ENCODE measurements at places on chromosomes 2 and 18. TPM values are rescaled to one million over a fixed set of nuclear protein-coding genes. Genes with fewer than 3 reads are reported as not detected.

SKOR2 gene
- polyA plus RNA-seq: not detected

HOXD10 gene
- polyA plus RNA-seq: not detected

PKP4 gene
- polyA plus RNA-seq: 0.47 TPM

TRABD2A gene
- not detected for polyA plus RNA-seq

- no peaks in the 10 kb centered on the region for H3K4me1 ChIP-seq
- no peak for DNase-seq
- H3K36me3 ChIP-seq: no peaks in the 10 kb centered on the region
- no peak overlapping the region for H3K27ac ChIP-seq
- no peaks in the 10 kb centered on the region for H3K27me3 ChIP-seq
Observed at GRCh38 chr2:96687711-96688640, 45.4 kb downstream of the FER1L5 start.

- DNase-seq: no peak
- H3K36me3 ChIP-seq: no peaks in the 10 kb centered on the region
Observed at GRCh38 chr2:234997389-234997788, 45.6 kb downstream of the SH3BP4 start.

DNA sequence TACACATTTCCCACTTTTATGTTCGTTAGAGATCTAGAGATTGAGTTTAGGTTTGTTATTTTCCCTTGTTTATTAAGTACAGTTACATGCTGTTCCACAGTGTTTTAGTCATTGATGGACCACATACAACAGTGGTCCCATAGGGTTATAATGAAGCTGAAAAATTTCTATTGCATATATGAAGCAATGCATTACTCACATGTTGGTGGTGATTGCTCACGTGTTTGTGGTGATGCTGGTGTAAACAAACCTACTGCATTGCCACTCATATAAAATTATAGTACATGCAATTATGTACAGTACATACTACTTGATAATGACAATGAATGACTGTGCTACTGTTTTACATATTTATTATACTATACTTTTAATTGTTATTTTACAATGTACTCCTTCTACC, 51.0 kb upstream of the NXPH2 start:
- H3K4me3 ChIP-seq: no peak overlapping the region
- no peak overlapping the region for H3K27ac ChIP-seq
- H3K27me3 ChIP-seq: no peaks in the 10 kb centered on the region
- H3K4me1 ChIP-seq: no peaks in the 10 kb centered on the region
- DNase-seq: no peak
- H3K36me3 ChIP-seq: no peaks in the 10 kb centered on the region

GRCh38 chr2:181581534-181581933, 75.4 kb downstream of the CERKL start:
- peaks cover 17% of the 10 kb centered on the region for H3K27me3 ChIP-seq
- no peak overlapping the region for H3K4me3 ChIP-seq
- DNase-seq: no peak
- H3K27ac ChIP-seq: no peak overlapping the region
- H3K36me3 ChIP-seq: no peaks in the 10 kb centered on the region

DNA sequence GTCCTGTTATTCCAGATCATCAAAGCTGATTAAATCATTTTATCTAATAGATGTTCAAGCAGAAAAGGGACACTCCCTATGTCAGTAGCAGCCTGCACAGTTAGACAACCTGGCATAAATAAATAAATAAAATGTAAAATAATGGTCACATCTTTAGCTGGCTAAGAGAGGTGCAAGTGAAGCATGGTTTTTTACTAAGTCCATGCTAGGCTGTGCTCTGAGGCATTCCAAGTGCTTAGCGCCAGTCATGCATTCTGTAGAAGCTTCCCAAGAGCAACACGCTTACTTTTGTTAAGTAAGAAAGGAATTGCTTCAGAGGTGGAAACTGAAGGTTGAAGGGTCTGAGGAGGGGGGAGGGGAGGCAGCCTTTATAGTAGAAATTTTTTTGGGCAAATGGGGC, 351.2 kb downstream of the CDH2 start:
- no peak overlapping the region for H3K27ac ChIP-seq
- no peaks in the 10 kb centered on the region for H3K4me1 ChIP-seq
- no peaks in the 10 kb centered on the region for H3K36me3 ChIP-seq
- peaks cover 4% of the 10 kb centered on the region for H3K27me3 ChIP-seq

GRCh38 chr2:11097038-11097720, 58.1 kb upstream of the SLC66A3 start:
- H3K36me3 ChIP-seq: no peaks in the 10 kb centered on the region
- no peak for DNase-seq
- H3K4me3 ChIP-seq: no peak overlapping the region

DNA sequence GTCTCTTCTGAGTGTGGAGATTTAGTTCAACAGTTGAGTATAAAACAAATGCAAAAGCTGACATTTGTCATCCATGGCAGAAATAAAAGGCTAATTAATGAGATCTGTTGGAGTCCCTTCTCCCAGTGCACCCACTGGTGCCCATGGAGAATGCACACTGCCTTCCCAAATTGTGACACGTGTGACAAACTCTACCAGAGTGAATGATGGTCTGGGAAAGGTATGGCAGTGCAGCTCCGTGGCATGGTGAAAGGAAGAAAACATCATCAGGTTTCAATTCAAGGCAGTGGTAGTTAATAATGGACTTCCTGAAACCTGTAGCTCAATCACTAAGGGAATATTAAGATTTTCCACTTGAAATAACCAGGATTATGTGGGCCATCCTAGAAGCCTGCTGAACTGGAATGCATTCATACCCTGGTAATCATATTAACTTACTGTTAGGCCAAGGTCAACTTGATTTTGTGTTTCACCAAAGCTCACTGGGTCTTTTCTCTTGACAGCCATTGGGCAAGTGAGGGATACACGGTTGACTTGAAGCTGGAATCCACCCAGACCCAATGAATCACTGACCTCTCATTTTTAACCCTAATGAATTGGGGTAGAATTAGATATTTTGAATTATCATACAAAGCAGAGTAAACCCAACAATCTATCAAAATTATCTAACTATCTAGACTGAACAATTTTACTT, 167.6 kb downstream of the AFF3 start:
- H3K36me3 ChIP-seq: no peaks in the 10 kb centered on the region
- H3K27ac ChIP-seq: no peak overlapping the region
- no peaks in the 10 kb centered on the region for H3K27me3 ChIP-seq
- DNase-seq: no peak
- H3K4me3 ChIP-seq: no peak overlapping the region

GRCh38 chr2:63851691-63852311, 10.1 kb downstream of the UGP2 start:
- DNase-seq: no peak
- H3K27ac ChIP-seq: peak overlapping the region; percentile 32
- H3K4me3 ChIP-seq: no peak overlapping the region

- DNase-seq: no peak
- H3K4me3 ChIP-seq: no peak overlapping the region
- H3K36me3 ChIP-seq: no peaks in the 10 kb centered on the region
- no peak overlapping the region for H3K27ac ChIP-seq
- no peaks in the 10 kb centered on the region for H3K27me3 ChIP-seq
- no peaks in the 10 kb centered on the region for H3K4me1 ChIP-seq
Observed at GRCh38 chr2:145692971-145693478, 1173.1 kb upstream of the ZEB2 start.

DNA sequence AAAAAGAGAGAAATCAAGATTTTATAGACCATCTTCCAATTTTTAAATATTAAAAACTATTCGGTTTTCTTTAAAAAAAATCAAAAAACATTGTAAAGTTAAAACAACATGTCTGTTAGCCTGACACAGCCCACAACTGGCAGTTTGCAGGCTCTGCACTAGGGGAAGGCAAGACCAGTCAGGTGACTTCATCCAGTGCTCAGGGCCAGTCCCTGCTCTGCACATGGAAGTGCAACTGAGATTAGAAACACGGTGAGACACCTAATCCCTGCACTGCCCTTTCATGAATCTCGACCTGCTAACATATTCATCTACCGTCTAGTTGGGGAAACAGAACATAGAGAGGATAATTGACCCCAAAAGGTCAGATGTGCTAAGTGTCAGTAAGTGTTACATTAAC, 135.2 kb downstream of the BARD1 start:
- H3K27me3 ChIP-seq: peaks cover 5% of the 10 kb centered on the region
- H3K4me1 ChIP-seq: no peaks in the 10 kb centered on the region
- H3K27ac ChIP-seq: no peak overlapping the region
- H3K4me3 ChIP-seq: no peak overlapping the region
- DNase-seq: no peak
- H3K36me3 ChIP-seq: peaks cover 3% of the 10 kb centered on the region

GRCh38 chr18:28193177-28193778, 16.3 kb upstream of the CDH2 start:
- H3K4me3 ChIP-seq: no peak overlapping the region
- H3K36me3 ChIP-seq: no peaks in the 10 kb centered on the region
- no peak for DNase-seq
- no peak overlapping the region for H3K27ac ChIP-seq

DNA sequence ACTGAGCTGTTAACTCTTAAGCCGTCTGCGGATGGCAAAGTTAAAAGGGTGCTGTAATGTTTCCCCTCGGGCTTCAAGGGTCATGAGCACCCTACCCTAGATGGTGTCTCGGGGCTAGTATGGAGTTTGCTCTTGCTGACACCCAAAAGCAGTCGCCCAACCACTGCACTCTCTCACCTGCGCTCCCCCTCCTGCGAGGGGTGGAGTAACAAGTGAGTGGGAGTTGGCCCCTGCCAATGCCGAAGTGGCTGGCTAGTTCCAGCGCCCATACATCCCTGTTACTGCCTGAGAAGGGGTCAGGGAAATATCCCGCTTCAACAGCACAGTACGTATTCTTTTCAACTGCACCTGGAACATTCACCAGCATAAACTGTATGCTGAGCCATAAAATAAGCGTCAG, 47.5 kb downstream of the FAM117B start:
- DNase-seq: no peak
- peaks cover 6% of the 10 kb centered on the region for H3K4me1 ChIP-seq
- H3K4me3 ChIP-seq: no peak overlapping the region
- H3K36me3 ChIP-seq: peaks cover 13% of the 10 kb centered on the region
- H3K27ac ChIP-seq: no peak overlapping the region

DNA sequence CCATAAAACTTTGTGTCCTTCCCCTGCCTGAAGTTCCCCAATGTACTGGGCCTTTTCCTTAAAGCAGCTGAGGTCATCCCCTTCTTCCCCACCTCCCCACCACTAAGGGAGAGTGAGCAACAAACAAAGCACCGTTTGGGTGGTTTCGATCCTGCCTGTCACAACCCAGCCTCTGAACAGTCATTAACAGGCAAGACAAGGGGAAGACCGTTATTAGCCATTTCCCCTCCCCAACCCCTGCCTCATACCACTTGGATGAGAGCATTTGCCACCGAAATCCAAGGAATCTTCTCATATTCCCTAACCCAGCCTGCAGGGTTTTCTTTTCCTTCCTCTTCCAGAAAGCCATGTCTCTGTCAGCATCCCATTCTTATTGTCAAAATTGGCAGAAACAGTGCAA, 65.6 kb downstream of the STRADB start:
- no peak overlapping the region for H3K27ac ChIP-seq
- H3K36me3 ChIP-seq: peaks cover 7% of the 10 kb centered on the region
- no peaks in the 10 kb centered on the region for H3K4me1 ChIP-seq
- DNase-seq: no peak

DNA sequence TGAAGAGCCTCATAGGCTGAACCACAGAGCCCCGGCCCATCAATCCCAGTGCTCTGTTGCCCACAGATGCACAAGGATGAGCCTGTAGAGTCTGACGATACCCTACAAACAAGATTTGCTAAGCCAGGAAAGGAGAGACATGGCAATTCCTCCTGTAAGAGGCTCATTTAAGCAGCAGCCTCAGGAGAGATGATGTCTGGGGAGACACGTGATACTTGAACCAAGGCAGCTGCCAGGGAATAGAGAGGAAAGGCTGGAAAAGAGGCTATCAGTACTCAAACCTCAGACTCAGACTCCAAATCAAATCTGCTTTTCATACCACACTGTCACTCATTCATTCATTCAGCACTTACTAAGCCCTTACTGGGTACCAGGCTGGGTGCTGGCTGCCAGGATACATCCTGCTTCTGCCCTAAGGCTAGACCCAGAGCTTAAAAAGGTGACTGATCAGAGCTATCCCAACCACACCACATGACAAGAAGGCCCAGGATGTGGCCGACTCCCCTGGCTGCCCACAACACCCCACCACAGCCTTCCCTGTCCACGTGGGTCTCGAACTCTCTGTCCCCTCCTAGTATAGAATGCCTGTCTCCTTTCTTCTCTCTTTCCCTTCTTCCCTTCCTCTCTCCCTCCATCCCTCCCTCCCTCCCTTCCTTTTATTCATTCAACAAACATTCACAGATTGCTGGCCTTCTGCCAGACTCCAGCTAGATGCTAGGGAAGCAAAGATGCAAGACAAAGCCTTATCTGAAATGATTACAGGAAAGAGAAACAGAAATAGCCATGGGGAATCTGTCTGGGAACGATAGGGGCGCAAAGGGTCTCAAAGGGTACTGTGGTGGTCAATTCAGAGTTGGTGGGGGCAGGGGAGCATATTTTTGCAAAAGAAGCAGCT, 23.4 kb upstream of the KCNK3 start:
- peaks cover 14% of the 10 kb centered on the region for H3K4me1 ChIP-seq
- H3K36me3 ChIP-seq: peaks cover 3% of the 10 kb centered on the region
- no peaks in the 10 kb centered on the region for H3K27me3 ChIP-seq
- no peak overlapping the region for H3K4me3 ChIP-seq
- peak; percentile 9 for DNase-seq
- no peak overlapping the region for H3K27ac ChIP-seq

- no peak overlapping the region for H3K4me3 ChIP-seq
- H3K27ac ChIP-seq: no peak overlapping the region
- no peak for DNase-seq
Observed at GRCh38 chr2:160522951-160523710, 29.5 kb upstream of the RBMS1 start.

GRCh38 chr18:56233595-56233994, 404.8 kb downstream of the TXNL1 start:
- H3K27ac ChIP-seq: no peak overlapping the region
- H3K27me3 ChIP-seq: peaks cover 1% of the 10 kb centered on the region
- no peaks in the 10 kb centered on the region for H3K4me1 ChIP-seq
- no peak for DNase-seq
- H3K4me3 ChIP-seq: no peak overlapping the region

GRCh38 chr2:83323038-83323437, 1136.0 kb downstream of the SUCLG1 start:
- DNase-seq: no peak
- no peak overlapping the region for H3K4me3 ChIP-seq
- H3K27ac ChIP-seq: no peak overlapping the region
- no peaks in the 10 kb centered on the region for H3K36me3 ChIP-seq

DNA sequence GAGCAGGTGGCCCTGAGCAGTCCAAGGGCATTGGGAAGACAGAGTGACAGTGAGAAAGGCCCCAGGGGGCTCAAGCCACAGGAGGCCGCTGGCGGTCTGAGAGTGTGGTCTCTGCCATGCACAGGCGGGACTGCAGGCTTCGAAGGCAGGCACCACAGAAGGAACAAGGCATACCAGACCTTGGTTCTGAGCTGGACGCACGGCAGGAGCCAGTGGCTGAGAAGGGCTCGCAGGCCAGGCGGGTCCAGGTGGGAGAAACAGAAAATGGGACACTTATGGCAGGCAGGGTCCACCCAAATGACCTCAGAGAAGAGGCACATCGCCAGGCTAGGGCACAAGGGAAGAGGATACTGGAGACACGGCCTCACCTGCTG, 14.9 kb downstream of the HJURP start:
- H3K27ac ChIP-seq: no peak overlapping the region
- DNase-seq: no peak
- H3K4me3 ChIP-seq: no peak overlapping the region
- H3K36me3 ChIP-seq: no peaks in the 10 kb centered on the region
- peaks cover 2% of the 10 kb centered on the region for H3K27me3 ChIP-seq

- no peaks in the 10 kb centered on the region for H3K4me1 ChIP-seq
- no peak overlapping the region for H3K27ac ChIP-seq
- H3K27me3 ChIP-seq: no peaks in the 10 kb centered on the region
- DNase-seq: no peak
- H3K4me3 ChIP-seq: no peak overlapping the region
Observed at GRCh38 chr2:99636144-99637034, 146.6 kb upstream of the REV1 start.

All from immature natural killer cell (primary cell).